ENCODE measurements at places on chromosomes 11 and 22.

- DNase-seq, result peak; percentile 36
These were observed 61.4 kb upstream of the ASPHD2 start for GRCh38 chr22:26367402-26368245.

DNA sequence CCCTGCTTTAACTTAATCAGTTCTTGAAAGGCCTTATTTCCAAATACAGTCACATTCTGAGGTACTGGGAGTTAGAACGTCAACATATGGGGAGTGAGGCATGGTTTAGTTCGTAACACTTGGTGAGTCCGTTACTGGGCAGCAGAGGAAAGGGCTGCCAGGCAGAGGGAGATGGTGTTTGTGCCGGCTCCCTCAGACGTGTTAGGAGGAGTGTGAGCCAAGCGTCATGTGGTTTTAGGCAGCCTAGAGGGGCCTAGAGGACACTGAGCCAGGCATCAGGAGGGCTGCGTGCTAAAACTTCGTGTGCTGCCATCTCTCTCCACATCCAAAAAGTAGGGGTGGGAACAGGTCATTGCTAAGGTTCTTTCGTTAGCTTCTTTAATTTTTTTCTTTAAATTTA, 10.2 kb downstream of the BCR start:
- peak; percentile 63 for DNase-seq

GRCh38 chr11:69448471-69449284, 32.8 kb upstream of the LINC01488 start:
- no peak for DNase-seq

- DNase-seq, result no peak
These were observed 32.9 kb downstream of the SMCO4 start for GRCh38 chr11:93510196-93510873.

- no peak for DNase-seq
These were observed 159 bp downstream of the FZD4 start for GRCh38 chr11:86955111-86955360.

- DNase-seq, result no peak
These were observed 26.7 kb downstream of the SYT9 start for GRCh38 chr11:7278314-7278917.

GRCh38 chr11:134275188-134275533, 1.0 kb upstream of the GLB1L3 start:
- DNase-seq, result no peak

- DNase-seq, result no peak
These were observed 87.1 kb downstream of the FAM76B start for GRCh38 chr11:95702526-95702925.

- DNase-seq, result no peak
These were observed 46.2 kb upstream of the YWHAH start for GRCh38 chr22:31897842-31898805.

DNA sequence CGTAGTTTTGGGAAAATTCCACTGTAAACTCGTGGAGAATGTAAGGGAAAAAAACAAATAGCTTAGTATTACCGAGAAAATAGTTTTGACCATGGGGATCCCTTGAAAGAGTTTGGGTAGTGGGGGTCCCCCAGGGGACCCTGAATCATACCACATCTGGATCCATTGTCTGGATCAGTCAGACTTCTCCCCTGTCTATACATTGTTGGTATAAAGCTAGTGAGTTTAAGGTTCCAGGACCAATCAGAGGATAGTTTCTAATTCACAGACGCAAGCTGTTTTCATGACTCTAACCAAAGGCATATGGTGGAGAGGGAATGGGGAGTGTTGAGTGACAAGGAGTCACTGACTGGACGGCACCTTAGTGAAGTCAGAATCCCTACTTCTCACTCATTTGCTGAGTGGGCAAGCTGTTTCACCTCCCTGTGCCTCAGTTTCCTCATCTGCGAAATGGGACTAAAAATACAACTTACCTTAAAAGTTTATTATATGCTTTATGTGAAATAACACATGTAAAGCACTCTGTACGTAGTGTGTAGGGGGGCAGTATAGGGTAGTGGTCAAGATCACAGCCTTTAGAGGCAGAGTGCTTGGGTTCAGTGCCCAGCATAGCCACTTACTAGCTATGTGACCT, 90.2 kb downstream of the TRAF6 start:
- DNase-seq, result no peak

DNA sequence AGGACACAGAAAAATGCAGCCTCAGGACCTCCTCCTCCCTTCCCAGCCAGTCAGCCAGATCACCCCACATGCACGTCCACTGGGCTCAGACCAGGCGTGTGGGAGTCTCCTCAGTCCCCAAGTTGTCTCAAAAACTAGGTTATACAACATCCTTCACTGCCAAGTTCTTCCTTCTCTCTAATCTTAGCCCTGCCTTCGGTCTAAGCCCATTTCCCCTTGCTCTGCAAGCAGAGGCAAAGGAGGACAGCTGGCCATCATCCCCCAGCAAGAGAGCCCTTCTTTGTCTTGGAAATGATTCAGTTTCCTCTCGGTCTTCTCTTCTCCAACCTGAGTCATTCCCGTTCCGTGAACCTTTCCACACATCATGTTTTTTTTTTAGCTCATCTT, 14.0 kb upstream of the NRGN start:
- DNase-seq, result no peak

Measured in heart left ventricle (tissue), 16 donors.